Dermis lymphatic vessel endothelial cell (primary cell): ENCODE measurements at places on chromosomes 2 and 18. TPM values are rescaled to one million over a fixed set of nuclear protein-coding genes. Genes with fewer than 3 reads are reported as not detected.

The TLX2 gene
- total RNA-seq = not detected in 2 replicates

The MAPRE3 gene
- 1.4 and 1.5 TPM in 2 replicates for total RNA-seq

The ASXL3 gene
- total RNA-seq = under 0.01 and 0.17 TPM in 2 replicates

The ASB18 gene
- total RNA-seq = not detected in 2 replicates

The SLC20A1 gene
- 11.7 and 13.5 TPM in 2 replicates for total RNA-seq

The TXNDC2 gene
- total RNA-seq = not detected in 2 replicates

The SAP130 gene
- total RNA-seq = 3.4 and 3.6 TPM in 2 replicates

The TRIM43 gene
- not detected in 2 replicates for total RNA-seq

The CERS6 gene
- total RNA-seq = 40.7 and 51.0 TPM in 2 replicates

The CHRND gene
- not detected in 2 replicates for total RNA-seq

The STARD6 gene
- 0.11 TPM in 1 of 2 replicates, not detected in the other for total RNA-seq

The CPO gene
- not detected in 2 replicates for total RNA-seq

The SP140 gene
- 0.17 TPM in 1 of 2 replicates, not detected in the other for total RNA-seq

The PPM1G gene
- total RNA-seq = 87.2 and 94.8 TPM in 2 replicates

The FSHR gene
- not detected in 2 replicates for total RNA-seq

The GFPT1 gene
- 21.1 and 24.6 TPM in 2 replicates for total RNA-seq

The STPG4 gene
- total RNA-seq = 0.11 and 0.17 TPM in 2 replicates

The HAAO gene
- total RNA-seq = not detected in 2 replicates

The CHPF gene
- total RNA-seq = 0.17 and 1.2 TPM in 2 replicates

The C2orf81 gene
- total RNA-seq = under 0.01 TPM in 1 of 2 replicates, not detected in the other

The GALNT14 gene
- total RNA-seq = 0.11 TPM in 1 of 2 replicates, not detected in the other
